ENCODE measurements at places on chromosomes 7 and 10.

DNA sequence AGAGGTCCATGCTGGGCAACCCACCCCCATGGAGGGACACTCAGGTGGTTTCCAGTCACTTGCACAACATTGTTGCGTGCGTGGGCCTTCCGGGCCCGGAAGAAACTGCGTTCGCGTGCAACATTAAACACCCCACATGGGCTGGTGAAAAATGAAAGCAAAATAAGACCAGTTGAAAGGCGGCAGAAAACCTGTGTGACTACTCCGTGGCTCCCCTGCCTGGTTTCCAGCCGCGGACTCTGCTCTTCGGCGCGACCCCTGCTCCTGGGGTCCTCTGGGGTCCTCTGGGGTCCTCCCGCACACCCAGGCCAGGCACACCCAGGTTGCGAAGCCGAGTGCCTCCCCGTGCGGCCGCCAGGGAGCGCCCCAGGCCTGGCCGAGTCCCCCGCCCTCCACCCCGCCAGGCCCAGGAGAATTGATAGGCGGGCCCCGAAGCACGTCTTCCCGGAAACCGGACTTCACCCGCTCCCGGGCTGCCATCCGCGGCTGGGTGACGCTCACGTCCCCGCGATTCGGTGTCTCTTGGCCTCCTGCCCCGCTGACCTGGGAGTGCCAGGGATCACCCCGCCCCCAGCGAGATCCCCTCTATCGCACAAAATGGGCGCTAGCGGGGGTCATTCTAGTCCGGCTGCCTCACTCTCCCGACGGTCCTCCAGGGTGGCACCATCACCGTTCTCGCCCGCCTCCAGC is 1.9 kb upstream of the SH2D4B start:
- no peak for DNase-seq

DNA sequence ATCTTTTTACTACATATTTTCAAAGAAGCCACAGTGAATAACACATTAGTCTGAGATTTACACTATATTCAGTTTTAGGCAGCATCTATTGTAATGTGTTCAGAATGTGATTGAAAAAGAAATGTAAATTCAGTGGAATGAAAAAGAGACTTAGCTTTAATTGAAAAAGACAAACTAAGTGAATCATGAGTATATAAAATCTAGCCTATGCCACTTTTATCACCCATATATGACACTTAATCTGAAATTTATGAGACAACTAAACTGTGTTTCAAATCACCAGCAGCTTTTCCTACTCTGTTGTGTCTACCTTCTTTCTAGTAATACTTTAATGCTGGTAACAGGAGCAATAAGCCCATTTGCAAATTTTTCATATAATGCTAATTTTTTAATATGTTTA is 4.7 kb downstream of the SKAP2 start:
- DNase-seq = no peak

DNA sequence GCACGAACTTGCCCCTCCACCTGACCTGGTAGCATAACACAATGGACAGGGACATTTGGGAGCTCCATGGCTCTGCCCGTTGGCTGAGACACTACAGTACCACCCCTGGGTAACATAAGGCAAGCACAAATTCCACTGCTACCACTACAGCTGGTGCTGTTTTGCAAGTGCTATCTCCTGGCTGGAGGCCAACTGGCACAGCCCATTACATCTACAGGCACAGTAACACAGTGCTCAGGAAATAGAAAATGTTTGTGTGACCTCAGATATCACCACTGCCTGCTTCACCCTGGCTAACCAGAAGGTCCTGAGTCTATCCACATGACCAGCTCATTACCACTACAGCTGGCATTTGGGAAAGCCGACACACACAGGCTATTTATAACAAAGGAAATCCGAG is 631.1 kb upstream of the MBL2 start:
- DNase-seq = no peak

DNA sequence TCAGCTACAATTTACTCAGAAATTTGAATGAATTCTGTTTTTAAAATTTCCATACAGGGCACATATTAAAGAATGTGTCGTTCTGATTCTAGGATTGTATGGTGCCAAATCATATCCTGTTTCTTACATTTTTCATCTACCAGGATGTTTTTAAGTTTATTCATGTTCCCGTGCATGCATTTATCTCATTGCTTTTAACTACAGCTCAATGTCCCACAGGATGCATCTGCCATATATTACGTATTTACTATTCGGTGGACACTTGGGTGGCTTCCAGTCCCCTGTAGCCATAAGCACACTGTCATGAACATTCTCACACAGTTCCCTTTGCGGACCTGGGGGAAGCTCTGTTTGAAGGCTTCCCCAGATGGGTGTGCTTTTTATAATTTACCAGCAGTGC is 122.3 kb downstream of the CCDC71L start:
- DNase-seq = no peak

DNA sequence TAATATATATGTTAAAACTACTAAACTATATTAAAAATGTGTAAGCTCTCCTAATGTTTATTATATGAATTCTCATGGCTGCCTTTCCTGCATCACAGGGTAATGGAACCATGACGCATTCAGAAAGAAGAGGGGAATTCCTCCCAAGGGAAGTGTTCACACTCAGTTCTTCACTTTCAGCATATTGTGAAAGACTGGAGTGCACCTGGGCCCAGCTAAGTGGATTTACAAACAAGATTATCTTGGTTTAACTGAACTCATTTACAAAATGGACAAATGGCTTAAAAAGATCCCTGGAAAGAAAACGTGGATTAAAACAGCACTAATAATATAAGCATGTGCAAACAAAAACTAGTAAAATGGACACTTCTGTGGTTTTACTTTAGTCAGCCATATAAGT is 149.8 kb downstream of the DOCK4 start:
- DNase-seq = no peak

Data from KBM-7 (cell line).